ENCODE measurements at places on chromosomes 12 and 14.
A peak's percentile ranks its signal among the peaks of the same experiment; 100 is the strongest.

DNA sequence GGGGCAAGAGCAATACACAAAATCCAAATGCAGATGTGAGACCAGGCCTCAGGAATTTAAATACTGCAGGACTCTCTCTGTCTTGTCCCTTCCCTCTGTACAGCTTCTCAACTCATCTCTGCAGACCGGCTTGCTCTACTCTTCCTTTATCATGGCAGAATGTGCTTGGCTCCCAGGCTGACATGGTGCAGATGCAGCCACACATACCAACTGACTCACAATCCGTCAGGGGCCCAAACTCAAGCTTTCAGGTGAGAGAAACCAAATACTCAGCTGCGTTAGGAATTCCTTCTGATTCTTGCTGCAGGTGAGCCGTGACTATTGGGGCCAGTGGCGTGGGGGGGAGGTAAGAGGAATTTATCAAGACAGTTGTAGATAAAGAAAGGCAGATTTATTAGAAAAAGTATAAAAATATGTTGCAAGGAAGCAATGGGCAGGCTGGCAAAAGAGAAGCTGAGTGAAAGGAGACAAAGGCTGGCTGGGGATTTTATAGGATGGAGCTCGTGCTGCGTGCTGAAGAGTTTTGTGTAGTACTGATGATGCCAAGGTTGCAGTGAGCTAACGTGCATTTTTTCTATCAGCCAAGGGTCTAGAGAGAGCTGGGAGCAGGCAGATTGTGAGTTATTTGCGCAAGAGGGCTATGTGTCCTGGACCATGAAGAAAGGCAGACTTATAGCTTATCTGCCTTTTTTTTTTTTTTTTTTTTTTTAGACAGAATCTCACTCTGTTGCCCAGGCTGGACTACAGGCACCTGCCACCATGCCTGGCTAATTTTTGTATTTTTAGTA, 5.0 kb upstream of the LGALS3 start:
- DNase-seq, result no peak

DNA sequence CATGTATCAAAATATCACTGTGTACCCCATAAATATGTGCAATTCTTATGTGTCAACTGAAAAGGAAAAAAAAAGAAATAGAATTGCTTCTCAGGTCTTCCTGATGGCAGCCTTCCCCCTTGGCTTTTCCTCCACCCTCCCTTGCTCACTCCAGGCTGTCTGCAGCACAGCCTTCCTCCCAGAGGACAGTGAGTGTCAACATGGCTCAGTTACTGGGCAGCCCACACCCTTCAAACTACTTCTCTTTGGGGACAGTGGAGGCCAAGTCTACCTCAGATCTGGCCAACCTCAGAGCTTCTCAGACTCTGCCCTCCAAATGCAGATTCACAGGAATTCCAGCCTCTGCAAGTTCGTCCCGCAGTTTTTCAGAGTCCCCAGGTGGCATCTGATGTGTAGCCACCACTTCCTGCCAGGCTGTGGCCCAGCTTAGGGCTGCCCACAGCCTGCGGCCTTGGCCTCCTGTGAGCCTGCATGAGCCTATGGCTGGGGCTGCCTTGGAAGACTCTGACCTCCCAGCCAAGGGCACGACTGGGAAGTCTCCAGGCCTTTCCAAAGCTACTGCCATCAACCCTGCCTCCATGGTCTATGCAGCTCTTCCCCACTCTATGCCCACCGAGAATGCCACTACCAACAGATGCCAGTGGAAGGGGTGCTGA, 148.0 kb upstream of the PWP1 start:
- DNase-seq, result no peak

GRCh38 chr12:121187501-121187900, 22.4 kb upstream of the P2RX4 start:
- no peak for DNase-seq

- DNase-seq, result no peak
Observed at GRCh38 chr12:60174941-60175340, 579.1 kb downstream of the SLC16A7 start.

GRCh38 chr12:124398578-124399227, 103.8 kb downstream of the RFLNA start:
- no peak for DNase-seq

DNA sequence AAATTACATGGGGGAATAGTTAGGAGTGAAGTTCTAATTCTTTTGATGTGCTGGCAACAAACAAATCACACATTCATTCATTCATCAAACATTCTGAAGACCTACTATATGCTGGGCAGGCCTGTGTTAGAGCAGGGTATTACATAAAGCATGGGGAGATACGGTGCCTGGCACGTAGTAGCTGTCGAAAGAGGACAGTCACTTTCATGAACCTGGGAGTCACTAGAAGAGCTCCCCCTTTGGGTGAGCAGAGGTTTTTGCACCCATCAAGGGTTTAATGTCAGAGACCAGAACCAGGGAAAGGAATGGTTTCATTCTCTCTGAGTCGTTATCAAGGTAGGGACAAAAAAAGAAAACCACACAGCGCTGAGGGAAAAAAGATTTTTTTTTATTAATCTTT, 10.0 kb downstream of the LHX5 start:
- DNase-seq, result no peak

DNA sequence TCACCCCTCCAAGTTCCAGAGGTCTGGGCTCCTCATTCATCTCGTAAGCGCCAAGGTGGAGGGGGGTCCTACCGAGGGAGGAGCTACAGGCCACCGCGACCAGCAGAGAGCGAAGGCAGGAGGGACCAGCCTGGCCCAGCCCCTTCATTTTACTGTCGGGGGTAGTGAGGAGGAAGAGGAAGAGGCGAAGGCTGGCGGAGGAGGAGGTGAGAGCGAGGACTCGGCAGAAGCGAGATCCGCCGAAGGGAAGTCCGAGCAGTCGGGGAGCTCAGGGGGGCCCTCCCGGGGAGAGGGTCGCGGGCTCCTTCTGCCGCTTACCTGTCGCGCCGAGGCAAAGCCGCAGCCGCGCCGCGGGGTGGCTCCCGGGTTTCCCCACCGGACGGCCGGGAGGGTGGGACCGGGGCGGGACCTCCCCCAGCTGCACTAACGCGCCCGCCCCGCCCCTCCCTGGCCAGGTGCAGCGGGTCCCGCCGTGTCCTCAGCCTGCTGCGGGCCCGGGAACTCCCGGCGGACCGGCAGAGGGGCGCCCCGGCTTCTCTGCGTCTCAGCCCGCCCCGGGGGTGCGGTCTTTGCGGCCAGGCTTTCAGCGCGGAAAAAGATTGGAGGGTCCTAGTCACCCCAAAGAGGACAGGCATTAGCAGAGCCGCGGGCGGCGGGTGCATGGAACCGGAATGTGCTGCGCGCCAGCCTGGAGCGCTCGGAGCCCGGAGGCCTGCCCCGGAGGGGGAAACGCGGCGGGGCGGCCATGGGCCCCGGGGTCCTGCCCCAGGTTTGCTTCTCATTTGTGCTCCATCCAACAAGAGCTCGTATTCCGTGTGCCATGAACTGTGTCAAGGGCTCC, at the start of gene GALNT6:
Gene GALNT6 (minus strand): TSS at position 124 of the 841 bp plus-strand sequence. CDS start 11,625 bp downstream, outside the sequence.
- DNase-seq, result peak; percentile 62

DNA sequence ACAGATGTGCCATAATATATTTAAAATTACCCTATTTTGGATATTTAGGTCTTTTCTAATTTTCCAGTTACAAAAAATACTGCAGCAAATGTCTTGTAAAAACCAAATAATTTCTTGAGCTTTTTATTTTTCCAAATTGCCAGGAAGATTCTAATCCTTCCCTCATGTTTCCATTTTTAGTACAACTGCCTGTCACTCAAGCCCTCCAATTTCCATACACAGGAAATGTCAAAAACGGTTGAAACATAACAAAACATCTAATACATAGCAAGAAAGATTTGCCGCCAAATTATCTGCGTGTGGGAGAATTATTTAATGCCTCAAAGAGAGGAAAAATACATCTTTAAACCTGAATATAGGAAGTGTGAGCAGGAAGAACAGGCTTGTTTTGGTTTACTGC, 2.3 kb upstream of the FOXJ2 start:
- DNase-seq, result no peak

- no peak for DNase-seq
Observed at GRCh38 chr14:99691111-99691885, 7.2 kb downstream of the CYP46A1 start.

DNA sequence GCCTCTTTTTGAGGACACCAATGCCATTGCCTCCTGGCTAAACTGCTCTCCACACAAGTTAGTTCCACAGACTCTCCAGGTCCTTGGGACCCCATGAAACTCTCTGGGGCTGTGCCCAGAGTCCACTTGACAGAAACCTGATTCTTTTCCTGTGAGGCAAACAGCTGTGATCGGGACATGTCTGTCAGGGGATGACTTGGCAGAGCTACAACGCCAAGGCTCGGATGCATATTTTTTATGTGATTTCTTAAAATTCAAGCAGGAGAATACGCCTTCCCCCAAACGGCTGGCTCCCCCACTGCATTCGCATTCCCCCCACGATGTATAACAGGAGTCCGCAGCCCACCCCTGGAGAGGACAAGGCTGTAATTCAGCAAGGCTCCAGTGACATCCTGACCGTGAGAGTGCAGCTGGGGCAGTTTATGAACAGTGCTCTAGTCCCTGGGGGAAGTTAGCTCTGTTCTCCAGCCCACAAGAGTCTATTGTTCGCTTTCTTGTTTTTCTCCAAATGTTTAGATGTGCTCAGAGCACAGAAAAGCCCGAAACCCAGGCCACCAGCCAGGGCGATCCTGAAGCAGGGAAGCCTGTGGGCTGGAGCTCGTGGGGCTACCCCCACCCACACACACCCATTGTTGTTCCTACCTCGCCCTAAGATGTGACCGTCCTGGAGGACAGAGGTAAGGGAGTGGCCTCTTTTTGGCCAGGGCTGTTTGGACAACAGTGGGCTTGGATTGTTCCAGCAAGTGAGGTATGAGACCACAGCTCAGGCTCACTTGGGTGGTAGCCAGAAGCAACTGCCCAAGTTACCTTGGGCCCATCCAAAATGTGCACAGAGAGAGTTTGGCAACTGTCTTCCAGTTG, 159.5 kb downstream of the ZFP36L1 start:
- DNase-seq, result no peak

- DNase-seq, result no peak
Observed at GRCh38 chr14:48628870-48629269, 953.5 kb upstream of the MDGA2 start.

GRCh38 chr12:53798575-53798974, 46.8 kb upstream of the CISTR start:
- DNase-seq, result no peak

- DNase-seq, result no peak
Observed at GRCh38 chr14:24094841-24095270, 745 bp downstream of the PCK2 start.

DNA sequence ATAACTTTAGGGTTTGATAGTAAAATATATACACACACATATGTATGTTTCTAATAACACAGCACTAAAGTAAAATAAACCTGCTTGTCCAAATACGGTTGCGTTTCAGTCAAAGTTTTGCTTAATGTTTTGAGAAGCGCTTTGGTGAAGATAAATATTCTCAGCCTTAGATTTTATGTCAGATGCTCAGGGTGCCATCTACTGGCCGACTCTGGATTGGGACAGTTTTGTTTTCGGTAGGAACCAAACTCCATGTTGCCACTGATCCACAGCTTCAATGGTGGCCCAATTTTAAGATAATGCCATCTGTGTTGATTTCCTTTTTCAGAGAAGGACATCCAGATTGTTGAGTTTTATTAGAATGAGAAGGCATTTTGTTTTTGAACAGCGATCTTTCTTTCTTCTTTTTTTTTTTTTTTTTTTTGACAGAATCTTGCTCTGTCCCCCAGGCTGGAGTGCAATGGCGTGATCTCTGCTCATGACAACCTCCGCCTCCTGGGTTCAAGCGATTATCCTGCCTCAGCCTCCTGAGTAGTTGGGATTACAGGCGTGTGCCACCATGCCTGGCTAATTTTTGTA, 43.1 kb downstream of the LLPH start:
- no peak for DNase-seq

- no peak for DNase-seq
Observed at GRCh38 chr12:13536219-13536910, 339.8 kb downstream of the EMP1 start.

DNA sequence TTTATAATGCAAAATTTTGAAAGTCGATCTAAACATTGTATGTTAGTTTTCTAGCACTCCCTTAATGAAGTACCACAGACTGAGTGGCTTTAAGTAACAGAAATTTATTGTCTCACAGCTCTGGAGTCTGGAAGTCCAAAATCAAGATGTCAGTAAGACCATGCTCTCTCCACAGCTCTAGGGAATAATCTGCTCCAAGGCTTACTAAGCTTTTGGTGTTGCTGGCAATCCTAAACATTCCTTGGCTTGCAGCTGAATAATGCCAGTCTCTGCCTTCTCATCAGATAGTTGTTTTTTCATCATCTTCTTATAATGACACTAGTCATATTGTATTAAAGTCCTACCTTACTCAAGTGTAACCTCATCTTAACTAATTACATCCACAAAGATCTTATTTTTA, 102.2 kb downstream of the RASSF9 start:
- no peak for DNase-seq

- DNase-seq, result no peak
Observed at GRCh38 chr14:69484444-69485314, at the start of gene PLEKHD1. TSS of gene PLEKHD1 (plus strand) at chr14:69484728. CDS start at chr14:69484966, 238 bp downstream.

GRCh38 chr12:102043928-102044327, 17.9 kb downstream of the WASHC3 start:
- no peak for DNase-seq

DNA sequence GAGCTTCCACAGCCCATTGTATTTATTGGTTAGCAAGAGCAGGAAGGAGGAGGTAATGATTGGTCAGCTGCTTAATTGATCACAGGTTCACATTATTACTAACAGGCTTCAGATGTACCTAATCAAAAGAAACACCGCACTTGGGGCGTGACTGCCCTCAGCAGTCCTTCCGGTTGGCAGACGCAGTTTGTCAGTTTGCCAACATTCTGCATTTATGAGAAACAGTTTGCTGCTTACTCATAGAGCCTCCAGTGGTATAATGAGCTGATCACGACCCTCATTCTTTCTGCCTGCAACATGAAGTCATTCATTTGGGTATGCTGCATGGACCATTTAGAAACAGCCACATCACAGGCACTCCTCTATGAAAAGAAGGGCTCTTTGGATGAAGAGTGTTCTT, 42.5 kb upstream of the PPM1H start:
- DNase-seq, result no peak

GRCh38 chr12:32917094-32917611, 20.6 kb upstream of the PKP2 start:
- no peak for DNase-seq

DNA sequence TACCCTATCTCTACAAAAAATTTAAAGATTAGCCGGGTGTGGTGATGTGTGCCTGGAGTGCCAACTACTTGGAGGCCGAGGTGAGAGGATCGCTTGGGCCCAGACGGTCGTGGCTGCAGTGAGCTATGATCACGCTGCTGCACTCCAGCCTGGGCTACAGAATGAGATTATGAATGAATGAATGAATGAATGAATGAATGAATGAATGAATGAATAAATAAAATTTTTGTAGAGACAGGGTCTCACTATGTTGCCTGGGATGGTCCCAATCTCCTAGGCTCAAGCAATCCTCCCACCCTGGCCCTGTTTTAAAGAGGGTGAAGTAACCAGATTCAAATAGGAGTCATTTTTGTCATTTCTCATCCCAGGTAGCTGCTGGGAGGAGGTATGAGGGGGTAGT, 176.2 kb upstream of the HIF1A start:
- DNase-seq, result no peak
